ENCODE measurements at places on chromosomes 1 and 21.
A peak's percentile ranks its signal among the peaks of the same experiment; 100 is the strongest.

- peak; percentile 61 for DNase-seq
Observed at GRCh38 chr1:156656806-156657740, 15.2 kb downstream of the BCAN start.

DNA sequence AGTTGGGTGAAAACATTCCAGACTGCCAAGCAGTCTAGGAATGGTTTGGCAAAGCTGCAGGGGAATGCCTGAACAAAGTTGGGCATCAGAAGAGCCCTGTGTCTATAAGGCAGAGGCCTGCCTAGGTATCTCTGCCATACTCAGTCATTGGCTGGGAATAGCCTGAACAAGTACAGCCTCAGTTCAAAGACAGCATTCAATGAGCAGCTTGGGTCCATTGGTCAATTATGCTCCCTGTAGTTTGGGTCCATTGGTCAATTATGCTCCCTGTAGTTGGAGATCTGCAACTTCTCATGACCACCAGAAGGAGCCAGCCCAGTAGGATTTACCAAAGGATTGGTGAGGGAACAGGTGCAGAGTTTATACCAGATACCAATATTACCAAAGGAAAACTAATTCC is 31.6 kb downstream of the FMO3 start:
- no peak for DNase-seq

DNA sequence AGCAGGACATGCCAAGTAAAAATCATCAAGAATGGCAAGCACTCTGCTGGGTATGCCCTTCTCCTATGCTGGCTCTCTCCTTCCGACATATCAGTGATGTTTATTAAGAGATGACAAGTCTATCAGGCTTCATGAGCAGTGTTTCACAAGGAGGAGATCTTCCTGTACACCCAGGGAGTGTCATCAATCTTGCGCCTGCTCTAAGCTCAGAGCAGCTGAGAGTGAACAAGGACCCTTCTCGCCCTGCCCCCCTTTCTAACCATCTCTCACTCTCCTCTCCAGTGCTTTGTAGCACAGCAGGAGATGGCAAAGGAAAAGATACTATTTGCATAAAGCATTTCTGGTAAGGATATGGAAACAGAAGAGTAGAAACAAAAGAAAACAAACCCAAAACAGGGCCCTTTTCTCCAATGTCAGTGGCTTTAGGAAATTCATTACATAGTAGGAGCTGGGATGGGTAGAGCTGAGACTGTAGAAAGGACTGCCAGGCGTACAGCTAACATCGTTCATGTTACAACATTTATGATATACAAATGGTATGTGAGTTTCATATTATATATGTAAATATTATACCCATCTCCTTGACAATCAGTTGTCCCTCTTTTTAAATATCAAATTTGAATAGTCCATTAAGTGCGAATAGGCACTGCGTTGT is 201.7 kb downstream of the NUF2 start:
- no peak for DNase-seq

DNA sequence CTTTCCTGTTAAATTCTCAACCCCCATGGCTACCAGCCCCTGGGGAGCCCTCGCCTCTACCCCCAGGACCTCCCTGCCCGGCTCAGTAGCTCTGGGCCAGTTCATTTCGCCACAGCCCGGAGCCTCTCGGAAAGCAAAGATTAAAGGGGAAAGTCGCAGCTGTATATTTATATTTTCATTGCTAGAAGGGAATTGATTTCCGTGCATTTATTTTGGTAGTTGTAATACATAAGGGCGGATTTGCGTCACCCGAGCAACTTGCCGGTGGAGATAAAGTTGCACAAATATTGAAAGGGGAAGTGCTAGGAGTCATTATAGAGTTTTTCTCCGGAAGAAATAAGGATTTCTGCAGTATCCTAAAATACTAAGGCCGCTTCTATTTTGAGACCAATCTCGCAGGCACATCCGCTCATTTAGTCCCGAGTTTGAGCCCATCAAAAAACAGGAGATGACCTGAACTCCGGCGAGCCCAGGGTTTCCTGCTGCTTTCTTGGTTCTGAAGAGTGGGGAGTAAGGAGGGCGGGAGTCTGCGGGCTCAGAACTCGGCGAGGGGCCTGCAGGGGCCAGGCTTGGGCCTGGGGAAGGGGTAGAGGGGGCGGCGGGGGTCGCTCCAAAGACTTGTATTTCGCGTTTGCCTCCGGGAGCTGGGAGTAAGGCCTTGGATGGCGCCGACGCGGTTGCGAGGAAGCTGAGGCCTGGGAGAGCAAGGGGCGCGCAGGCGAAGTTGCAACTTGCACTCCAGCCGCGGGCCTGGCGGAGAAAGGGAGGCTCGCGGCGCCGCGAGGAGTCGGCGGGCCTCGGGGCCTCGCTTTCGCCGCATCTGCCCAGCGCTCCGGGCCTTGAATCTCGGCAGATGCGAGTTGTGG is 2.5 kb upstream of the HLX start:
- DNase-seq = no peak

GRCh38 chr1:6464514-6464836 is 1.5 kb downstream of the TNFRSF25 start:
- DNase-seq = peak; percentile 90

DNA sequence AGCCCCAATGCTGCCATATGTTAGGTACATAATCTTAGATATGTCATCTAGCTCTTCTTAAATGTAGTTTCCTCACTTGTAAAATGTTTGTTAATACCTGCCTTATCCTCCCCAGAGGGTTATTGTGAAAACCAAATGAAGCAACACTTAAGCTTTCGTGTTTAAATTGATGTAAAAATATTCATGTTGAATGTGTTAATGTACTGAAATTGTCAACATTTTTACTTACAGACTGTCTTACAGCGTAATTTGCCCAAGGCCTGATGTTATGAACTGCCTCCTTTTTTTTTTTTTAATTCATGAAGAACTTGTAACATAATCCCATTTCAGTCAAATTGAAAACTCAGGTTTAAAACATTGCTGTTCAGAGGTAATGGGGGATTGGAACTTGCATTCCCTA is 25.6 kb upstream of the ENAH start:
- no peak for DNase-seq

DNA sequence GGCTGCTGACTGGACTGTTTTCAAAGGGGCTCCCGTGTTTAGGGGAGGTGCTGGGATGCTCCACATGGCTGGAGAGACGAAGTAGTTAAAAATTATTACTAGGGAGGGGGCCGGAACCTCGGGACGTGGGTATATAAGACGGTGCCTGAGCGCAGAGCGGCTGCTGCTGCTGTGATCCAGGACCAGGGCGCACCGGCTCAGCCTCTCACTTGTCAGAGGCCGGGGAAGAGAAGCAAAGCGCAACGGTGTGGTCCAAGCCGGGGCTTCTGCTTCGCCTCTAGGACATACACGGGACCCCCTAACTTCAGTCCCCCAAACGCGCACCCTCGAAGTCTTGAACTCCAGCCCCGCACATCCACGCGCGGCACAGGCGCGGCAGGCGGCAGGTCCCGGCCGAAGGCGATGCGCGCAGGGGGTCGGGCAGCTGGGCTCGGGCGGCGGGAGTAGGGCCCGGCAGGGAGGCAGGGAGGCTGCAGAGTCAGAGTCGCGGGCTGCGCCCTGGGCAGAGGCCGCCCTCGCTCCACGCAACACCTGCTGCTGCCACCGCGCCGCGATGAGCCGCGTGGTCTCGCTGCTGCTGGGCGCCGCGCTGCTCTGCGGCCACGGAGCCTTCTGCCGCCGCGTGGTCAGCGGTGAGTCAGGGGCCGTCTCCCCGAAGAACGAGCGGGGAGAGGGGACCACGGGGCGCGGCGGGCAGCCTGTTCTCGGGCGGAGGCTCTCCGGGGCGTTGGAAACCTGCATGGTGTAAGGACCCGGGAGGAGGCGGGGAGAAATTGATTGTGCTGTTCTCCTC is at the start of gene CHODL:
CHODL (plus strand) TSS at position 163 of the 793 bp plus-strand sequence; CDS start at position 554, 391 bp downstream.
- DNase-seq = no peak

- DNase-seq = peak; percentile 4
Observed at GRCh38 chr1:177355575-177355974, 184.8 kb downstream of the BRINP2 start.

DNA sequence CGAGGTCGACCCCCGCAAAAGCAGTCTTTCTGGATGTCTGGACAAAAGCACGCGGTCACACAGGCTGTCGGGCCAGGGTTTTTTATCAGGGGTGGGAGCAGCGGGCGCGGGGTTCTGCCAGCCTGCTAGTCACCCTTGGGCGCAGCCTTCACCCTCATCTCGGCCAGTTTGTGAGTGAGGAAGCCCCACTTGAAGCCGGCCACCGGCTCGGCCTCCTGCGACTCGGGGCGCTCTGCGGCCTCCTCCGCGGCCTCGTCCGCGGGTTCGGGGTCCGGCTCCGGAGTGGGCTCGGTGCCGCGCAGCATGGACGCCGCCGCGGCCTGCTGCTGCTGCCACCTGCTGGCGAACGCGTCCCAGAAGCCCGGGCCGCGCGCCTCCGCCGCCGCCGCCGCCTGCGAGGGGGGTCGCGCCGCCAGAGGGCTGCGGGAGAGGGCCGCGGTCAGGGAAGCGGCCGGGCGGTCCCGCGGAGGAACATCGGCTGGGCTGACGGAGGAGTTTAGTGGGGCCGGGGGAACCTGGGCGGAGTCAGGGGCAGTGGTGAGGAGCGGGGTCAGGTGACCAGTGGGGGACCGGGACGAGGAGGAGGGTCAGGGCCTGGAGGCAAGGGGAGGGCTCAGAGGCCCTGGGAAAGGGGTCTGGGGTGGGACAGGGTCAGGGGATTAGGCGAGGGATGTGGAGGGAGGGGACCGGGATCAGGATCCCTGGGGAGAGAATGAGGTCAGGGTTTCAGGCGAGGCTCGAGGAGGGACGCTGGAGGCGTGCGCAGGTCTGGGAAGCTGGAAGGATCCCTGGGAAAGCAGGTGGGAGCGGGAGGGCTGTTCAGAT is 4.5 kb downstream of the C1orf232 start:
- no peak for DNase-seq

GRCh38 chr1:81287411-81288080 is 513.2 kb upstream of the ADGRL2 start:
- no peak for DNase-seq

GRCh38 chr1:175857756-175858155 is 114.4 kb upstream of the TNR start:
- no peak for DNase-seq
